H9 (cell line): ENCODE measurements at places on chromosomes 12 and 14. TPM values are rescaled to one million over a fixed set of nuclear protein-coding genes. Genes with fewer than 3 reads are reported as not detected.

DNA sequence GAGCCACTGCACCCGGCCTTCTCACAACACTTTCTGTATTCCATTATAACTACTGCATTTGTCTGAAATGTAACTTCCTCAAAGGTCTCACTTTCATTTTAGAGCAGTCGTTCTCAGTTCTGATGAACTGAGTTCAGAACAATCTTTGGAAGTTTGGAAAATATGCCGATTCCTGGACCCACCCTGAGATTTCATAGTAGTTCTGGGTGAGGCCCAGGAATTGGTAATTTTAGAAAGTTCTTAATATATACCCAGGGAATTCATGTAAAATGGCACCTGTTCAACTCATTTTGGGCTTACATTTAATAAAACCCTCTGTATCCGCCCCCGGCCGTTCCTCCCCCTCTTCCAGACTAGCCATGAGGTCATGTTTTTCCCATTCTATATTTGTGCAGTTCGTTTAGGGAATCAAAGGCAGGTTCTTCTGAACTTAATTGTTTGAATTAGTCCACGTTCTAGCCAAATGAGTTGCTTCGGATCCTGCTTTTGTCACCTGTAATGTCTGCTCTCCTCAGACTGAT lies 5.9 kb downstream of the GSG1 start:
- H3K27me3 ChIP-seq: no peaks in the 10 kb centered on the region
- H3K36me3 ChIP-seq: no peaks in the 10 kb centered on the region

The KRT77 gene
- not detected in 2 replicates for total RNA-seq

- peaks cover 20% of the 10 kb centered on the region for H3K36me3 ChIP-seq
- no peaks in the 10 kb centered on the region for H3K4me1 ChIP-seq
- no peak overlapping the region for H3K27ac ChIP-seq
- H3K27me3 ChIP-seq: no peaks in the 10 kb centered on the region
- no peak overlapping the region for H3K4me3 ChIP-seq
These were observed 146.6 kb downstream of the TGFB3 start for GRCh38 chr14:75835156-75835725.

DNA sequence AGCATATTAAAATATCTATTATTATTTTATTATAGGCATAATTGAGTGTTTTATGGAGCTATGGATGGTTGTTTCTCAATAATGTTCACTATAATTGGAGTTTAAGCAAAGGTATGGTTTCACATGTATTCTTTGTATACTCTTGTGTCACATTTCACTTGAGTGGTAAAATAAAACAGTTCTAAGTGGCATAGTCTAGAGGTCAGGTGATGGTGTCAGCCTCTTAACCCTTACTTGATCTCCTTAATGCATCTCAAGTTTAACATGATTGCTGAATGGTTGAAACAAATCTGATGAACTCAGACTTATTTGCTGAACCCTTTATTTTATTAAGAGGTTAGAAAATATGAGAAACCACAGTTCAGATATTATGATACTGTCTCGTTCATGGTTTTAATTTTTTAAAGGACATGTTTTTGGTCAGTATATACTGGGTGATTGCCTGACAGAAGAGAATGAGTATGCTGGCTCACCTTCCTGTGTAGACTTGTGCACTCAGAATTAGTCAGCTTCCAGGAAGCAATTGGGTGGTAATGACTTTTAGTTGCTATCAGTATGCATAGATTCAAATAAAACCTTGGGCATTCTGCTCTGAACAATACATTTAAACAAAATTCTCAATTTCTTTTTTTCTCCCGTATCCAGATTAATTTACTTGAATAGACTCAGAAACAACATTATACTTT lies 464.6 kb downstream of the PCNX1 start:
- no peak for DNase-seq
- no peaks in the 10 kb centered on the region for H3K27me3 ChIP-seq
- H3K4me1 ChIP-seq: 0 out of 2 replicates have a peak, but pooled peaks cover 2% of the 10 kb centered on the region

The TAS2R20 gene
- 0.88 and 1.3 TPM in 2 replicates for total RNA-seq

The ERP27 gene
- not detected in 2 replicates for total RNA-seq

The EFS gene
- 31.9 and 32.1 TPM in 2 replicates for total RNA-seq

DNA sequence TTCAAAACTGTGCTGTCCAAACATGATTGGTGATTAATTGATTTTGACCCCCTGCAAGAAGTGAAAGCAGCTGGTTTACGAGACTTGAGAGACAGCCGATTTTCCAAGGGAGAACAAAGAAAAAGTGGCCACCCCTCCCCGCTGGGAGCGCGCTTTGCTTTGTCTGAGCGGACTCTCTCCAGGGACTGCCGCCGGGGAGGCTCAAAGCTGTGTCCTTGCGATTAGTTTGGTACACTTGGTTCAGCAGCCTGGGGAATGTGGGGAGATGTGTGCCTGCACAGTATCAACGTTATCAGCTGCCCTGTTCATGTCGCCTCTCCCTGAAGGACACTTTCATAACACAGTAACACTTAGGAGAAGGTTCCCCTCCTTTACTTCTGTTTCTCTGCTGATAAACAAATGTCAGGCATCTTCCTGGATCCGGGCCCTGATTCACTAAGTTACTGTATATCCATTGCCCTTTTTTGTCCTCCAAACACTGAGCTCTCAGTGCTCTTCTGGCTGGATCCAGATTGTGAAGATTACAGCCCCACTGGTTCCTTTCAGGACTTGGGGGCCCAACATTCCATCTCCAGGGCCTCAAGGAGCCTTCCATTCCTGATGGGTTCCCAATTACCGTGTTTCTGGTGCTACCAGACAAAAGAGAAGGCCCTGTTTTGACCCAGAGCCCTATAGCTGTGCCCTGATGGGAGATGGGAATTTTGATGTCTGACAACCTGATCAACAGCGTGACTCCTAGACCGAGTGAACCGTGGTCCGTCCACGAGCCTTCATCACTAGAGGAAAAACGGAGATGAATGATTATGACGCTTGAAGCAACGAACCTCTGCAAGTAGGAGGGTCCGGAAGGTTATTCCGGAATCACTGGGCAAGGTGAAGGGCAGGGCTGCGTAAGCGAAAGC lies 31.7 kb upstream of the TUBA1C start:
- DNase-seq: peak; percentile 71
- H3K4me1 ChIP-seq: peaks cover 5% of the 10 kb centered on the region; the same call in 1 of the 2 replicates
- no peaks in the 10 kb centered on the region for H3K36me3 ChIP-seq
- H3K27me3 ChIP-seq: no peaks in the 10 kb centered on the region

DNA sequence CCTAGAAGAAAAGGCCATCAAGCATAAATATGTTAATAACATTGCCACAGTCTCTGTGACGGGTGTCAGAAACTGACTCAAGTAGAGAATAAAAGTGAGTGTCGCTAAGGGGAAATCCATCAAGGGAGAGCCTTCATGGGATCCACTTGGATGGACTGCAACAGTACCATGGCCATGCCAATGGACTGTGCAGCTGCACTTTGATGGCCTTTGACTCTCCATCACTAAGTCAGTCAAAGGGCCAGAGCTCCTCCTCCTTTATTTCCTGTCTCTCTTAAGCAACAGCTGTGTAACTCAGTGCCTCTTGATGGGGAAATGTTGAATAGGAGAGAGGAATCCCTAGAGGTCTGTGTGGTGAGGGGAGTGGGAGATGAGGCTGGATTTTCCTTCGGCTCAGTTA lies 335.2 kb downstream of the BMP4 start:
- H3K36me3 ChIP-seq: no peaks in the 10 kb centered on the region
- H3K27me3 ChIP-seq: no peaks in the 10 kb centered on the region
- no peak for DNase-seq
- no peaks in the 10 kb centered on the region for H3K4me1 ChIP-seq
- H3K4me3 ChIP-seq: no peak overlapping the region
- no peak overlapping the region for H3K27ac ChIP-seq

The IL22 gene
- not detected in 2 replicates for total RNA-seq

The SLC6A15 gene
- total RNA-seq: 12.9 and 16.7 TPM in 2 replicates

The KRT73 gene
- total RNA-seq: not detected in 2 replicates

The PLA2G1B gene
- total RNA-seq: not detected in 2 replicates

GRCh38 chr12:73124480-73124879 lies 852.3 kb downstream of the TRHDE start:
- DNase-seq: no peak
- H3K27ac ChIP-seq: no peak overlapping the region
- no peaks in the 10 kb centered on the region for H3K4me1 ChIP-seq
- H3K27me3 ChIP-seq: no peaks in the 10 kb centered on the region

DNA sequence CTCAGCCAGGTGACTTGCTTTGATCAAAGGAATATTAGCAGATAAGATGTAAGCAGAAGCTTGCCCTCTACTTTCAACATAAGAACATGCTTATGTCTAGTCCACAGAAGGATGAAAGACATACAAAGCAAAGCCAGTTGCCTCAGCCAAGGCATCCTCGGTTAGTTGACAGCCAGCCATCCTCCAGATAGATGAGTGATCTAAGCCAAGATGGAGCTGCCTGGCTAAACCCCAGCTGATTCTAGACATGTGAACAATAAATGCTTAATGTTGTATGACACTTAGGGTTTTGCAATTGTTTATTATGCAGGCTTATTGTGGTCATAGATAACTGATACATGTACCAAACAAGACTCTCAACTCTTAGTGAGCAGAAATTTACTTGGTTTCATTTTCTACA lies 157.6 kb upstream of the TMTC2 start:
- H3K4me3 ChIP-seq: no peak overlapping the region
- no peaks in the 10 kb centered on the region for H3K36me3 ChIP-seq
- H3K4me1 ChIP-seq: no peaks in the 10 kb centered on the region
- no peak for DNase-seq

The RPL36AL gene
- total RNA-seq: 205 and 207 TPM in 2 replicates

The KRT71 gene
- not detected in 2 replicates for total RNA-seq

The TMEM30B gene
- total RNA-seq: 11.8 and 12.2 TPM in 2 replicates

The SLC38A6 gene
- 6.0 and 7.2 TPM in 2 replicates for total RNA-seq
